Stimulated activated CD8-positive, alpha-beta memory T cell treated with anti-CD3 and anti-CD28 coated beads, Interleukin-4, amount 100 ng/mL, for 24 hours (primary cell): ENCODE measurements at places on chromosomes 7 and 10.

GRCh38 chr10:75530299-75530698, 98.9 kb downstream of the LRMDA start:
- no peak for DNase-seq

DNA sequence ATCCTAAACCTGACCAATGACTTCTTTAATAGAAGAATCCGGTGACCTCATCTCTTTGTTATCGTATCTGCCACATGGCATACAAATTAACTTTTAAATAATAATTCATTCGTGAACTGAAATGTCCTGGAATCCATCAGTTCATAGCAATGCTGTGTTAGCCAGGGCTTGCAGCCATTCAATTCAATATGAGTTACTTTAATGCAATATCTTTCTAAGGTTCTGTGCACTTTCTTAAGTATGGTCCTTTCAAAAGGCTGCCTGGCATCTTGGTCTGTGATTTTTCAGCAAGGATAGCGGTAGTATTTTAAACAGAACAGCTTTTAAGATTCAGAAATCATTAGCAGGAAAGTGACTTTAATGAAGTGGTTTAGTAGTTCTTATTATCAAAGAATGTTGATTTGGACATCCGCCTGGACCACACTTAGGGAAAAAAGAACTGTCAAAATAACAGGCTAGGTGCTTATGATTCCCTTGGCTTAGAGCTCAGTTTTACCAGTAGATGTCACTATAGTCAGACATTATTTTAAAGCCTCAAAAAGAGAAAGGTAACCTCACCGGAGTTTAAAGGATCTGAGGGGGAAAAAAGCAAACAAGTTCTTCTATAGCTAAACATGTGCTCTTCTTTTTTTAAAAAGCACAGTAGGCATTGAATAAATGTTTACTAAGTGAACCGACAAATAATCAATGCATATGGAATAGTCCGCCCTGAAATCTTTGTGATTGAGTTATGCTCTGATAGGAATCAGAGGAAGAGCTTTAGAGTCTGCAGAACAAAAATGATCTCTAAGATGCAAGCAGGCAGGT, 22.7 kb downstream of the SLC35G1 start:
- DNase-seq: no peak

DNA sequence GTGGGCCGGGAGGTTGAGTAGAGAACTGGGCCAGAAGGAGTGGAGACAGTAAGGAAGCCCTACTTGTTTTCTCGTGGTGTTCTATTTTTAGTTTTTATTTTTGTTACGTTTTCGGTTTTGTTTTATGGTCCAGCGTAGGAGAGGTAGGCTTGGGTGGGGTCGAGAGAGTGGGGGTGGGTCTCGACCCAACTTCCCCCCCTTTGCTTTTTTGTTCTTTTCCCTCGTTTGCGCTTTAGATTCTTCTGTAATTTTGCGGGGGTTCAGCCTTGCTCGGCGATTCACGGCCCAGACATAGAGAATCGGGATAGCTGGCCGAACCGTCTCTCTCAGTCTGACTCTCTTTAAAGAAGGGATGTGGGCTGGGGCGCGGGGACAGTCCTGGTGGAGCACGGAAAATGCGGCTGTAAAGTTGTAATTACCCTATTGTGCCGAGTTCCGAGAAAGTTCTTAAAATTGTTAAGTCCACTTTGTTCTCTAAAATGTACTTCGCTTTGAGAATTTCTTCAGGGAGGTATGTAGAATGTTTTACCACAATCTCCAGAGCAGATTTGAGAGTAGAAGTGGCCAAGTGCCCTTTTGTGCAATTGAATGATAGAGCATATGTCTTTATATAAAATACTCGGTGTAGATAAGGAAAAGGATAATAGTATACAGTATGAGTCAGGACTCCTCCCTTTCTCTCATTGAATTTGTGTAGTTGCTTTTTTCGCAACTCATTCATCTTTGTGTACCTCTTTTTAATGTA, 816 bp downstream of the DMTF1 start:
- DNase-seq: peak; percentile 30

- no peak for DNase-seq
Measured at GRCh38 chr7:122013065-122013464, 131.0 kb downstream of the AASS start.

DNA sequence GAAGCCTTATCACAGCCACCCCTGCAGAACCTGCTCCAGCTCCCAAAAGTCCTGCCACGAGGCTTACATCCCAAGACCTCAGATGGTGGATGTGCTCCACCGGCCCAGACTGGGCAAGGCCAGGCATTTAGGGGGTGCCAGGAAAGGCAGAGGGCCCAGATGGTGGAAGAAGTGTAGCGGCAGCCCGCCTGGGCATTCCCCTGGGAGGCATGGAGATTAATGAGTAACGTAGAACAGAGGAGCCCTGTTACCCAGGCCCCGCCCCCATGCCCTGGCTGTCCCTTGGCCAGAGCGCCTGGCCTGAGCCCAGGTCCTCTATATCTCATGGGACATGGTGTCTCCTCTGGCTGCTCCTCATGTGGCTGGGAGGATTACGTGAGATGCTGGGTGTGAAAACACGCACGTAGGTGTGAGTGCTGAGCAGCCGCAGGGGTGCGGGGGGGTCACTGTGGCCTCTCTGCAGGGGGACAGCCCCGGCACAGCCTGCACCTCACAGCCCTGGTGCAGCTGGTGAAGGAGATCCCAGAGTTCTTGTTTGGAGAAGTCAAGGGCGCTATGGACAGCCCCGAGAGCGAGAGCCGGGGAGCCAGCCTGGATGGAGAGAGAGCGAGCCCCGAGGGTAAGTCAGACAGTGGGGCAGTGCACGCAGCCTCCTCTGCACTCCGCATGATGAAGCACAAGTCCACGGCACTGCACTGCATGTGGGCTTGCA, 52.9 kb downstream of the ZNF467 start:
- DNase-seq: no peak

- DNase-seq: no peak
Measured at GRCh38 chr7:30223896-30224295, 60.5 kb upstream of the ZNRF2 start.

DNA sequence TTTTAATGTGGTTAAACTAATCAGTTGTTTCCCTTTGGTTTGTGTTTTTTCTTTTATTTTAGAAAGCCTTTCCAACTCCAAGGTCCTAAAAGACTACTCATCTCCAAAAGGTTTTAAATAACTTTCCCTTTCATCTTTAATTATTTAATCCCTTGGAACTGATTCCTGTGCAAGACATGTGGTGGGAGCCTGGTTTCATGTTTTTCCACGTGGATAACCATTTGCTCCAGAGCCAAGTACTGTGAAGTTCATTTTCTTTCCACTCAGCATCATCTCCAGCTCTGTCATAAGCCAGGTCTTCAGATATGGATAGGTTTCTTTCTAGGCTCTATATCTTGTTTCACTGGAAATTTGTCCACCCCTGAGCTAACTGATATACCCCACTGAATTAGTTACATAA, 16.7 kb downstream of the PPP1R3C start:
- DNase-seq: no peak

DNA sequence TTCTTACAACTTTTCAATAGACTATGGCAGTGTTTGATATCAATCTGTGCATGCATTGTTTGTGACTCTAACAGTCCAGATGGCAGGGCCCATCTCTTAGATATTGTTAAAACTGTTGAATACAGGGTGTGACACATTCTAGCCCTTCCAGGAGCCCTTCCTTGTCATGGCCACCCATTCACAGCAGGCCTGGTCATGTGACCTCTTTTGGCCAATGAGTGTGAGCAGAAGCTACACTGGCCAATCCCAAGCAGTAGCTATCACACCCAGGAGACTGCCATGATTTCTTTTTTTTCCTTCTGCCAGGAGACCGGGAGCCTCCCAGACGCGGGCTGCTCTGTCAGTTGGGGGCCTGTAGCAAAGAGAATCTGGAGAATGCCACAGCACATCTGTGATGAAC, 655.4 kb upstream of the MKI67 start:
- DNase-seq: no peak

GRCh38 chr10:124340033-124340760, 78.5 kb downstream of the OAT start:
- no peak for DNase-seq

DNA sequence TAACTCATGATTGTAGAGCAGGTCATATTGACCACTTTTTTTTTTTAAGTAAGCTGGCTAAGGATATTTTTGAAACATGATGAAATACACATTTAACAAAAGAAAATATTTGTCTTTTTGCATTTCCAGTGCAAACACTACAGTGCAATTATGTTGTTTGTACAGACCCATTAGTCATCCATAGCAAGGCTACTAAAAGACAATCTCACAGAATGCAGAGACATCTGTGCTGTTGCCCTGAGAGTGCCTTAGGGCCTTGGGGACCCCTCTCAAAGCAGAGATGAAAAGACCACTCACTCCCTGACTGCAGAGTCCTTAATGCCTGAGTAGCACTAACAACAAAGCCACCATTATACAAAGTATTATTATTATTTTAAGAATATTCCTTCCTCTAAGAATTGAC, 104.5 kb downstream of the NRCAM start:
- no peak for DNase-seq
